ENCODE measurements at places on chromosomes 12 and 14. TPM values are rescaled to one million over a fixed set of nuclear protein-coding genes. Genes with fewer than 3 reads are reported as not detected.
A peak's percentile ranks its signal among the peaks of the same experiment; 100 is the strongest.

DNA sequence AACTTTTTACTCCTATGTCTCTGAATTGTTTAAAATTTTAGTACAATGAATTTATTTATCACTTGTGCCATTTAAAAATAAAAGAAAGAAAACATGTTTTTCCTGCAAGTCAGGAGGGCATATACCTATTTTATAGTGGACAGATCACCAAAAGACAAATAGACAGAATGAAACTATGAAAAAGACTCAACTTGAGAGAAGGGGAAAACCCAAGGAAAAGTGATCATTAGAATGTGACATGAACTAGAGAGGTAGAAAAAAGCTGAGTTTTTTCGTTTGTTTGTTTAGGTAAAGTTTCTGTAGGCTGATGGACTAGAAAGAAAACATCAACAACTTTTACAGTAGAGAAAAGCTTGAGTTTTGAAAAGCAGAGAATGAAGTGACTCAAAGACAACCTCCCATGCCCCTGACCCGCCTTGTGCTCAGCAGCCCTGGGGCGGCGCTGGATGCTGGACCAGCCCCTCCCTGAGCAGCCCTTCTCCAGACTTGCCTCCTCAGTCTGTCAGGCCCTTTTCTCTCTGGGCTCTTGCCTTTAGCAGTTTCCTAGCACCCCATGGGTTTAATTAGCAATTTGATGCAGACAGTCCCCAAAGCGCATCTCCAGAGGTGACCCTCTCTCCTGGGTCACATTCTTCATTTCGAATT lies 95.1 kb upstream of the ARID2 start:
- no peak for ATAC-seq

TAC3 gene
- not detected for total RNA-seq

GRCh38 chr12:111624540-111624939 lies 25.4 kb upstream of the ATXN2 start:
- peak; percentile 99 for ATAC-seq

DNA sequence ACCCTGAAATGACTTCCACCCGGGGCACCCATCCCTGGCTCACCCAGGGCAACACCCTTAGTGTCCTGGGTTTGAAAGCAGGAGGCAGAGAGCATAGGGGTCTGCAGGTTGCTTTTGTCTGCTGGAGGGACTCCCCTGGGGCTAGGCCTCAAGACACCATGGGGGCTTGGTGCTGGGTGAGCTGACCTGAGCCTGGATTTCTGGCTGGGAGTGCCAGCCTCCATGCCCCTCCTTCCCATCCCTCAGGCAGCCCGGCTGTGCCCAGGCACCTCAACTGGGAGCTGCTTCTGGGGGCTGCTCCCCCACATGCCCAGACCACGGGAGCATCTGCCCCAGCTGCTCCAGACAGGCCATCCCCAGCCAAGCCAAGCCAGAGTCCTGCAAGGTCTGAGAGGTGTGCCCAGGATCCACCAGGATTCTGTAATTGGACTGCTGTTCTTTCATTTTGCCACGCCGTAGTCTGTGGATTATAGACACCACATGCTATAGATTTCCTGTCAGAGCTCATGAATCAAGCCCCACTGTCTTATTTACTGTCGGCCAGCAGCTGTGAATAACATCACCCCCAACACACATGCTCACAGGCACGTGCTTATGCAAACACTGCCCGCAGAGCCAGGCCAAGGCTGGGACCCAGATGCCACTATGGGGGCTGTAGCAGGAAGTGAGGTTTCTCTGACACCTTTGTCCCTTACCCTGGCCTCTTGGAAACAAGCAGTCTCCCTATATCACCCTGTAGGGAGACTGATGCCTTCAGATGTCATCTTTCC lies 29.4 kb upstream of the ESRRB start:
- no peak for ATAC-seq

FAM186B gene
- total RNA-seq, result 0.36 TPM

DNA sequence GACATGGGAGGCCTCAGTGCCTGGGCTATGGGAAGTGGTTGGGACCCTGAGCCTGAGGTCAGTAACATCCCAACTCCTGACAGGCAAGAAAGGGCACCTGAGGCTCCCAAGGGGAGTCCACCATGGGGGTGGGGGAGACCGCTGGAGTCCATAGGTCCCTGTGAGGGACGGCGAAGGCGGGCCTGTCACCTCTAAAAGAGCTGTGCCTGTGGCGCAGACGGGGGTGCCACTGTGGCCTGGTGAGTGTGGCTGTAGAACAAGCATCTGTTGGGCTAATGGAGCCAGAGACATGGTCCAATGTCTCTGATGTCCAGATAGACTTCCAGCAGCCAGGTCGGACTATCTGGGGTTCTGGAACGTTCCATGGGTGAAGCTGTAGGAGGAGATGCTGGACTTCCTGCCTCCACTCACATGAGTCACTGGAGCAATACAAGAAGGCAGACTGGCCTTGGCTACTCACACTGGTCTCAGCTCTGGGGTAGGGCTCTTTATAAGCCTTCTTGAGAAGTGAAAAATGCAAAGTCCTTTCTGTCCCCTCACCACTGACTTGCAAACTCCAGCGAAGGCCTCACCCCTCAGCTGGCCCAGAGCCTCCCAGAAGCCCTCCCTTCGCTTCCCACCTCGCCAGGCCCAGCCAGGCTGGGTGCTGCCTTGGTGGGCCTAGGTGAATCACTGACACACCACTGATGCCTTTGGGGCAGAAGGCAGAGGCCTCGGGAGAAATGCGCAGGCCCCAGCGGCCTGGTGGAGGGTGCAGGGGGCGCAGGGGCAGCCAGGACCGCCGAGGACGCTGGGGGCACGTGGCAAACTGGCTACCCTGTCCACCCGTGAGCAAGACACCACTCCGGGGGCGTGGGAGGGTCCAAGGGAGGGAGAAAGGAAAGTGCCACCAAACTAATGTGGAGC lies 1.1 kb upstream of the TRAF3 start:
- ATAC-seq, result peak; percentile 48

Data from esophagus mucosa (tissue), 1 donor.